ENCODE measurements at places on chromosomes 5 and 9. TPM values are rescaled to one million over a fixed set of nuclear protein-coding genes. Genes with fewer than 3 reads are reported as not detected.

- DNase-seq = no peak
Measured at GRCh38 chr5:95163079-95163478, 121.8 kb downstream of the MCTP1 start.

HBEGF gene
- total RNA-seq = 2.4 TPM

GRCh38 chr9:73402081-73403028, 250.7 kb downstream of the ANXA1 start:
- no peak for DNase-seq

DNA sequence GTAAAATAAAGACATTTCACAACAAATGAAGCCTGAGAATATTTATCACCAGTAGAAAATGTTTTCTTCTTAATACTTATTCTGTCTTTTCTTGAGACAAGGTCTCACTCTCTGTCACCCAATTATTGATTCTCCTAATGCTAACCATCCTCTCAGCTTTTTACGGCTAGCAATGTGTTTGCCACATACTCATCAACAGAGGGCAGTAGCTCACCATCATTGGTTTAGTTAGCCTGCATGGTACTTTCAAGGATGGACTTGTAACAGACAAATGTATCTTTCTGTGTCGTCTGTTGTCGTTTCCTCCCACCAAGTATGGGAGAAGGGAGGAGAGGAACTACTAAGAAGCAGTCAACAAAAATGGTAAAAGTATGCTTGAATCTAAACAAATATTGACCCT, 5.9 kb upstream of the ACO1 start:
- peak; percentile 79 for DNase-seq

DNA sequence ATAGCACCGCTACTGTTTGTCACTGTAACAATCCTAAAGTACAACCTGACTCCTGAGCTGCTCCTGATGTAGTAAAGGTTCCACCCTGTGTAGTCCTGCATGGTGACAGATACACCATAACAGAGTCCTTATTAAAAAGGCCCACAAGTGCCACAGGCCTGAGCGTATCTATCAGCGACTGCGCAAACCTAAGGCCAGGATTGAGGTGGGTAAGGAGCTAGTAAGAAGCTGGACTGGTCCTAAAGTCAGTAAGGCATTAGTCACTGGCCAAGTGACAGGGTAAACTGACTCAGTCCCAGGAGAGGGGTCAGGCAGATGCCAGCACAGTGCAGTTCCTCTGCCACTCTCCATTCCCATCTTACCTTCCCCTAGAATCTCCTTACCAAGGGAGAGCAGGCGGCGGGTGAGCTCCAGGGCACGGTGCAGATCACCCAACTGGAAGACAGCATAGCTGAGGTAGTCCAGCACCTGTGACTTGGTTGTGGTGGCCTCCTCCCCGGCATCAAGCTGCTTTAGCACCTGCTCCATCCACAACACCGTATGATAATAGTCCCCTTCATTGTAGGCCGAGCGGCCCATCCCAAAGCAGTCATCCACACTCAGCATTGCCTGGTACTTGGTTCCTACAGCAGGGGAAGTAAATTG, 17.6 kb downstream of the P4HA2 start:
- DNase-seq = no peak

PCDHGA2 gene
- total RNA-seq = 0.71 TPM

- DNase-seq = no peak
Measured at GRCh38 chr9:15243081-15243480, 63.9 kb downstream of the TTC39B start.

- DNase-seq = no peak
Measured at GRCh38 chr9:120100595-120100994, 479.4 kb downstream of the CDK5RAP2 start.

- DNase-seq = no peak
Measured at GRCh38 chr5:58090704-58091103, 369.2 kb downstream of the PLK2 start.

DNA sequence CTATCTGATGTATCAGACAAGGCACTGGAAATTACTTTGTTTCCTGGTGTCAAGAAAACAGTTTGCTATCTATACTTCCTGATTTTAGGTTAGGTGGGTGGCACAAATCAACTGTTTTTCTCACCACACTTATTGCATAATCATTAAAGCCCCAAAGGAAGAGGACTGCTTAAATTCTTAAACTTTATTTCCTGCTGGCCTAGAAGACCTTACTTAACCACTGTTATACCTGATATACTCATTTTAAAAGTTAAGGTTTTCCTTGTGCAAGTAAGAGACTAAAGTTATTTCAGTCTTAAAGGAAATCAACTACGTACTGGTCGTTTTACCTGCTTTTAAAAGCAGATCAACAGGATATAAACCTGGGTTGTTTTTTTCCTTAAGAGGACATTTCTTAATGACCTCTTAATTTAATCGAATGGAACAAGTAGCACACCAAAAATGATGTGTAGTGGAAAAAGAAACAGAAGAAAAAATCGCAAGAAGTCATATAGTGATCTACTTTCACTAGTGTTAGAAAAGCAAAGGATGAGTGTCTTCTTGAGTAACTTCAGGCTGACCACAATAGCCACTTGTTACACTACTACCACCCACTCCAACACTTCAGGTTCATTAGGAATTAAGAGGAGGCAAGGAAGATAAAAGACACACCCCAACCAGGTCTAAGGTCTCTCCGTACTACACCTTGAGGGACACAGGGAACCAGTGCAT, 974 bp downstream of the CLINT1 start:
- DNase-seq = no peak

DNA sequence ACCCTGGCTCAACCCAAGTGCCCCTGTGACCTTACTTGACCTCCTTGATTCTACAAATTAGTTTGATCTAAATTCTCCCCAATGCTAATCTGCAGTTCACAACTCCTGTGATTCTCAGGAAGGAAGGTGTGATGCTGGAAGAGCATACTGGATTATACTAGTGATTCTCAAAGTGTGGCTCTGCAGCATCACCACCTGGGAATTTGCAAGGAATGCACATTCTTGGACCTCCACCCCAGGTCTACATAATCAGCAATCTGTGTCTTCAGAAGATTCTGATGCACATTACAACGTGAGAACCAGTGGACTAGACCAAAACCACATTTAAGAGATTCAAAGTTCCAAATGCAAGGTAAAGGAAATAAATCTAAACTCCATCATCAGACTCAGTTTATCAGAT, 198.6 kb downstream of the AGTPBP1 start:
- DNase-seq = peak; percentile 27

DNA sequence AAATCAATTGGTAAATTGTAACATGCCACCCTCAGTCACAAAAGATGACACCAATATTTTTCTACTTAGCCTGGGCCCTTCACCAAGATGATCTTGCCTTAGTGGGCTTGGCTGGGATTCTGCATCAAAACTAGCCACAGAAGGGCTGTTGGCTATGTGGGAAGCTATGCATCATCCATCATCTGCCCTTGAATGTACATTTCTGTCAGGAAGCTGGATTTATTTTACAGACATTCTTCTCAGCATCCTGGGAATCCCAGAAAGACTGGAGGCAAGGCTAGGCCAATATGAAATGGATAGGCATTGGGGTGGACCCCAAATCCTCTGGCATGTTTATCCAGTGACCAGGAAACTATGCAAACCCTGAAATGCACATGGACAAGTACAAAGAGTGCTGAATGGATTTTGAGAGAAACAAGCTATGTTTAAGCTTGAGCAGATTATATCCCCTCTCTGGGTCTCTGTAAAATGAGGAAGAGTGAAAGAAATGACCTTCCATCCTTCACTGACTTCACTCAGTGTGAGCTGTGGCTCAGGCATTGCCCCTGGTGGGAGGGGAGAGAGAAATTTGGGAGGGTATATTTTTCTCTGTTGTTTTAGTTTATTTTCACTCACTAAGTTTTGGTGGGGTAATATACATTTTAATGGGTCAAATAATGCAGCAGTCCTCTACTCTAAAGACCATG, 283.6 kb downstream of the EBF1 start:
- DNase-seq = no peak
